ENCODE measurements at places on chromosomes 5 and 9.

- DNase-seq: no peak
Observed at GRCh38 chr5:10584714-10585517, 21.0 kb downstream of the ANKRD33B start.

- no peak for DNase-seq
Observed at GRCh38 chr5:128586848-128587247, 48.8 kb upstream of the FBN2 start.

- DNase-seq: no peak
Observed at GRCh38 chr5:1415626-1416360, 29.4 kb downstream of the SLC6A3 start.

DNA sequence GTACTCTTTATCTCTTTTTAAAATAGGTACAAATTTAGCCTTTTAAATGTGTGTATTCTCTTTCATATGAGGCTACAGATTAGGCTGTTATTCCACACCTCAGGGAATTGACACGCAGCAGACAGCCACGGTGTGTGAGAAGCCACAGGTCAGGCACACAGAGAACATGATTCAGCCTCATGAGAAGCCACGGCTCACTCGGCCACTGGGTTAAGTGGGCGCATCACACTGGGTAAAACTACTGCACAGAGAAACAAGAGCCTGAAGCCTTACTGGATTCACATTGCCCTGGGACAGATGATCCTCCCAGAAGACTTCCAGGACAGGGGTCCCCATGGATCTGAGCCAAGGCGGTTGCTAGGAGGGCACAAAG is 28.2 kb downstream of the LPCAT1 start:
- peak; percentile 39 for DNase-seq

DNA sequence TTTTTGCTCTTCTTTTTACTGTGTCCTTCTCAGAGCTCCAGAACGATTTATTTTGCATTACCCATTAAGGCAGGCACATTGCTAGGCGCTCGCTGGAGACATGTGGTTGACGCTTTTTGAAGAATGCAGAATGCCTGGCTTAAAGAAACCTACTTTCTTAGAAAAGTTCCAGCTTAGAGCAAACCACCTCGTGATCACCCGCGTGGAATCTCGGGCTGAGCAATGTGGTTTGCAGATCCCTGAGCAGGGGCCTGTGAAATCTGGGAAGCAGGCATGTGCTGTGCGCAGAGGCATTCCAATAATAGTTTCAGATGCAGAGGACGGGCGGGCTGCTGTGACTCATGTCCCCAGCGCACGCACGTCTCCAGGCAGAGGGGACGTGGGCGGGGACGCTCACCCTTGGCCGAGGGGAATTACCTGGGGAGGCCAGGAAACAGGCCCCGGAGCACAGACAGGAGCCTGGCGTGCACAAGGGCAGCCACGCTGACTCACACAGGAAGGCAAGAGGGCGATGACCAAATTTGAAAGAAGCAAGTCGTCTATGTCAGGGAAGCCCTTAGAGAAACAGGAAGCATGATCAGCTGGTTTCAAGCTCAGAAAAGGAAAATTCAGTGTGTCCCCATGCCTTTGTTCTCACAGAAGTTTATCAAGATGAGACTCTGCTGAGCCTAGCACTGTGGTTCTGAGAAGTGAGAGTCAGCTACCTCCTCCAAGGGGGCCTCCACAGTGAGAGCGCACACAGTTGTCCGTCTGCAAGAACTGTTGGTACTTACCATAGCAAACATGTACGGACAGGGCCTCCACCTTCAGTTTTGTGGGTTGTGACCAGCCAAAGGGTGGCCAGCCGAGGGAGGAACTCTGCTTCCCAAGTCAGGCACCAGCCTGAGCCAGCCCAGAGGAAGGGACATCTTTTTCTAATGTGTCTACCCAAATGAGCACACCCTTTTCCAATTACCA is 218.6 kb downstream of the PIK3R1 start:
- peak; percentile 90 for DNase-seq

DNA sequence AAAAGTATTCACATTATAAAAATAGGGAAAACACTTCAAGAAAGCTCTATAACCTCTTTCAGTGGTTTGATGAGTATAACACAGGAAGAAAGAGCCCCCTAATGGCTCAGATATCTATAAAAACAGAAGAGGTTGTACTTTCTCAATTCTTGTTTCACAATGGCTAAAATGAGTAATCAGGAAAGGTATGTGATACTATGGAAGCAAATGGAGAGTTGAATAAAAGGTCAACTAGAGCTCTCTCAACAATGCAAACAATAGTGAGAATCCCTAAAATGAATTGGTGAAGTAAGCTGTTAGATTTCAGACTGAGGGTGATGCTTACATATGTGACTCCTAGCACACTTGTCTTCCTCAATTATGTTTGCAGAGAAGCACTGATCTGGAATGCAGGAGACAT is 584.6 kb upstream of the CDH18 start:
- DNase-seq: no peak

DNA sequence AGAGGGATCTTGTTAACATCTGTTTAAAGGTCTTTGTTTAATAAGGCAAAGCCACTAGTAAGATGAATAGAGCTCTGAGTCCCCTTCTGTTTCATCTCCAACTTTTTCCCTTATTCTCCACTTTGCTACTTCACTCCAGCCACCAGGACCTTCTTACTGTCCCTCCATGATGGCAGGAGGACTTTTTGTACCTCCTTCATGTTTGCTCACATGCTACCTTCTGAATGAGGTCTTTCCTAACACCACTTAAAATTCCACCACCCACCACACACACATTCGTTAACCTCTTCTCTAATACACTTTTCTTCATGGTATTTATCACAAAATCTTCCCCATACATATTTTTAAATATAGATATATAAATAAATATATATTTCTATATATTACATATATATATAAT is 501.9 kb downstream of the PDE4D start:
- DNase-seq: no peak

- DNase-seq: no peak
Observed at GRCh38 chr9:72037571-72037970, 22.8 kb downstream of the C9orf57 start.

DNA sequence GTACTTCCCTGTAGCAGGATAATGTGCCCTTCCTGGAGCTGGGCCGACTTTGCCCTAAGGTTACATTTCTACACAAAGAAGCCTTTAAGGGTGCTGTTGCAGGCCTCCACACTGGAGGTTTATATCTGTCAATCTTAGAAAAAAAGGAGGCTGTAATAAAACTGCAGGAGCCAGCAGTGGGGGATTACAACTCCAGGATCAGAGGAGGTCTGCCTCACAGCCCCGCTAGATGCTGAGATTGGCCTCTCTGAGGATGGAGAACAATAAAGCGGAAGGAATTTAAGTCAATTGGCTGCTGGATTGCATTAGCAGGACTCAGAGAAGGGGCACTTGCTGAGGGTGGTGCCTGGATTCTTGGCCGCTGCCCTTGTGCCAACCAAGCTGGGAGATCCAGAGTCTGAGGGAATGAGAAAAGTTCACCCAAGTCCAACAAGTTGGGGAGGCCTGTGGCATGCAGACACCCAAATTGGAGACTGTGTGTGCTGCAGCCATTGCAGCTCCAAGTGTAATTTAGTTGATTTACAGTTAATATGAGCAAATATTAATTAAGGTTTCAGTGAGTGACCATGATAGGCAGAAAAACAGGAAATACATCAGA is 99.0 kb upstream of the SSBP2 start:
- DNase-seq: no peak

DNA sequence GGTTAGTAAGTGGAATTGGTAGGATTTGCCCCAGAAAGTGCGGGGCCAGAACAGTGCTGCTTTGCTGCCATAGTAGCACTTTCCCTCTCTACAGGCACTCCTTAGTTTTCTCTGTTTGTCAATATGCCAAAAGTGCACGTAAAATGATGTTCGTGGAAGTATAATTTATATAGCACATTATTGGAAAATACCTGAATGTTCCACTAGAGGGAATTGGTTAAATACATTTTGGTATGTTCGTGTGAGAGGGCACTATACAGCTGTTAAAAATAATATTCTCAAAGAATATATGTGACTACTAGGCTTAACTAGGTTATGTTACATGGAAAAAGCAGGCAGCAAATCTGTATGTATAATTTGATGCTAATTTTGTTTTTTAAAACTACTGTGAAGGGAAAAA is 184.0 kb upstream of the GDNF start:
- DNase-seq: no peak

- no peak for DNase-seq
Observed at GRCh38 chr5:151491062-151491461, 43.7 kb downstream of the SLC36A1 start.

- no peak for DNase-seq
Observed at GRCh38 chr9:111628411-111628810, 2.7 kb upstream of the DNAJC25 start.

- DNase-seq: peak; percentile 19
Observed at GRCh38 chr5:95081500-95081960, 203.4 kb downstream of the MCTP1 start.

DNA sequence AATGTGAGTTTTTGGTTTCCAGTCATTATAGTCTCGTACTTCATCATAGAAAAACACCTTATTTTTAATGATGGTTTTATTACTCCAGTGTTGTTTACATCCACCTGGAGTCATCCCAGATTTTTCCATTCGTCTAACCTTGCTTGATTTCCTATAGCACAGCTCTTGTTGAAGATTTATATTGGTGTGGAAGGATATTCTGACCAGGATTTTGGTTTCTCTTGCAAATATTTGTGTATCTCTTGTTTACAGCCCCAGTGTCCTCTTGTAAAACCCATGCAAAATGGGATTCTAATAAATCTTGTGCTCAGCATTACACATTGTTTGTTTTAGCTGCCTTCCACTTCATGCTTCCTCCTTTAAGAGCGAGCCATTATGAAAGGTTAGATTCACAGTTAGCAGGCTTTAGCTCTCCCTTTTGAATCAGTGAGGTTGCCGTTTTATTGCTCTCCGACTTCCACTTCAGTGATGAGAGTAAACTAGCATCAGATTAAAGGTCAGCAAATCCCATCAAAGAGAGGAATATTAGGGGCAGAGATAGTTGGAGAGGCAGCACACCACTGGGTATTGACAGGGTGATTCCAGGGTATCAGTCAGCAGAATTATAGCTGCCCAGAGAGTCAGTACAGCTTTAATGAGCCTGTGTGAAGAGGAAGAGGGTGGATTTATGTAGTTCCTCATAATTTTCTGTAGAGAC is 157.1 kb downstream of the PBX3 start:
- no peak for DNase-seq

- no peak for DNase-seq
Observed at GRCh38 chr9:98488571-98489312, 220.0 kb downstream of the GABBR2 start.

GRCh38 chr9:36764364-36765076 is 191.8 kb downstream of the MELK start:
- DNase-seq: no peak

GRCh38 chr9:5805478-5805877 is 27.4 kb downstream of the ERMP1 start:
- no peak for DNase-seq

- DNase-seq: no peak
Observed at GRCh38 chr5:28463728-28464127, 1425.3 kb upstream of the CDH9 start.

Measured in CD4-positive, alpha-beta T cell treated with Interleukin-1 beta for 1 hour (primary cell).